ENCODE measurements at places on chromosomes 11 and 22. TPM values are rescaled to one million over a fixed set of nuclear protein-coding genes. Genes with fewer than 3 reads are reported as not detected.

Gene MUC15
- polyA plus RNA-seq: not detected

DNA sequence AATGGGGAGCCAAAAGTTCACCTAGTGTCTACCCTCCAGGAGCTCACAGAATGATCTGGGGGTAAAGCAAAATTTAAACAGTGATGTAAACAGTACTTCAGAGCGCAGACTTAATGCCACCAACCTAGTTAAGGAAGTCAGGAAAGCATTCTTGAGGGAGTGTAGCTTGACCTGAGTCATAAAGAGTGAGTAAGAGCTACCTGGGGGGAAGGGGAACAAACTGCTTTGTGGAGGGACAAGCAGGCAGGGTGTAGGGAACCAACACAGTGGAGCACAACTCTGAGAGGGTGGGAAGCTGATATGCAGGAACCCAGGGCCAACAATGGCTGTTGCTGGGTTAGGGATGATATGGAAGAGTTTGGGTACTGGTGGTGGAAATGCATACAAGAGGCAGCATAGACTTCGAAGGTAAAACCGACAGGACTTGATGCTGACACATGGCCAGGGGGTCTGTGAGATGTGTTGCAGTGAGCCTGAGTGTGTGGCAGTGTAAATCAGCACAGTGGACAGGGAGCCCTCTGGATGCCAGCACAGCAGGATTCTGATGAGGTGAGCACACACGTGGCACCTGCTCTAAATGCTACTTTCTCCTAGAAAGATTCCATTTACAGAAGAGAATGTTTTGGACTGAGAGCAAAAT is 58.3 kb upstream of the CYP2D6 start:
- no peak for DNase-seq

DNA sequence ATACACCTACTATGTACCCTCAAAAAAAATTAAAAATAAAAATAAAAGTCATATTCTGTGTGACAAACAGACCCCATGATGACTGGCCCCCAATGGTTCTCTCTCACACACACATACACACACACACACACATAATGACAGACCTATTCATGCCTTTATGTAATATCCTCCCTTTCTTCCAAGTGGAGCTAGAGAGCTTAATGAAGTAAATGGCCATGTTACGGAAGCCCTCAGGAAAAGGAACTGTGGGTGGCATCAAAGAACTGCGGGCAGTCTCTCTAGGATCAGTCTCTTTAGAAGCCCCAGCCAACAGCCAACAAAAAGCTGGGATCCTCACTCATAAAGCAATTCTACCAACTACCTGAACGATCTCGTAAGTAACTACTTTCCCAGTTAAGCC is 125.5 kb downstream of the SIK3 start:
- DNase-seq: no peak

Gene PVALB
- polyA plus RNA-seq: not detected

Gene HIKESHI
- 59.6 TPM for polyA plus RNA-seq

GRCh38 chr11:16607675-16608644 is 130.5 kb upstream of the C11orf58 start:
- peak; percentile 21 for DNase-seq

DNA sequence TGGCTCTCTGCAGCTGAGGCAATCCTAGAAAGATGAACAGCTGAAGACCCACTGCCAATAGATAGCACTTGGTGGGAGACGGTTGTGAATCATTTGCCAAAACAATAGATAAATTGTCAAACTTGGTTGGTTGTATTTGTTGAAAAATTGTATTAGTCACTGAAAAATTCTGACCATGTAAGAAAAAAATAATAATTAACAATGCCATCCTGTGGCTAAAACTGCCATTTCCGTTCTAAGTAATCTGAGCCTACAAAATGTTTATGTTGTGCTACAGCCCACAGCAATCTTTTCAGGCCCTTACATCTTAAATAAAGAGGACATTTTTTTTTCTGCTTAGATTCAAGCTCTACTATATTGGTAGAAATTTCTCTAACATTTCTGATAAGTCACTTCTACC is 103.2 kb upstream of the ANO3 start:
- peak; percentile 81 for DNase-seq

- DNase-seq: no peak
These were observed 13.3 kb downstream of the RRAS2 start for GRCh38 chr11:14345668-14346067.

DNA sequence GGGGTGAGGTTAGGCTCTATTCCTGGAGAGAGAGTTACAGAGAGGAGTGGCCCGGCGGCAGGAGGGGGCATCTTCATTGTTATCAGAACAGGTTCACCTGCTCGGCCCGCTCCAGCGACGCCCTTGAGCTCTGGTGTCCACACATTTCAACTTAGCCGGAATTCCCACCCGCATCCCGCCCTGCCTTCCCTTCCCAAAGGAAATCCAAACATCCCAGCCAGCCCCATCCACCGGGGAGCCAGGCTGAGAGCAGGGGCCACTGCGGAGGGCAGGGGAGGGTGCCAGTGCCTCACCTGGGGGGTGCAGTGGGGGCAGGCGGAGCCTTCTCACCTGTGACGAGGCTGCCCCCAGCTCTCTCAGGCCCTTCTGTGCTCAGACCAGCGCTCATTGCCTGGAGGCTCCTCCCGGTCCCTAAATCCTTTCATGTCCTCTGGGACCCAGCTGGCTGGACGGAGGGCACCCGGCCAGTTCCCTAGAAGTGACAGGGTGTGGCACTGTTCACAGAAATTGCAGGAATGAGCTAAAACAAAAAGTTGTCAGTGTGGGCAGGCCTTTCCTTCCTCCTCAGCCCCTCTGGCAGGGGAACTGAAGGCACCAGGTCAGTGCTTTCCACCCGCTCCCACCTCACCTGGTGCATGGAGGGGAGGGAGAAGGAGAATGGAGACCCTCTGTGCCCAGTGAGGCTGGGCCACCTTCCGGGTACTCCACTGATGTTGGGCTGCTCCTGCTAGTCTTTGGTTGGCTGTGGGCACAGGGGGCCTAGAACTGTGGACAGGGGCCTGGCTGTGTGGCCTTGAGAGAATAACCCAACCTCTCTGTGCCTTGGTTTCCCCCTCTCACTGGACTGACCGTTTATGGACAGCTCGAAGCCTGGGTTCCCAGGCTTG is 2.2 kb upstream of the MRGPRG start:
- DNase-seq: no peak

- DNase-seq: peak; percentile 44
These were observed 385 bp downstream of the TST start for GRCh38 chr22:37018815-37019308.

Gene UBQLNL
- 0.48 TPM for polyA plus RNA-seq

Gene KREMEN1
- polyA plus RNA-seq: 0.58 TPM

GRCh38 chr11:61349916-61350315 is 11.8 kb downstream of the CYB561A3 start:
- DNase-seq: no peak

GRCh38 chr11:11777897-11778296 is 63.9 kb upstream of the USP47 start:
- DNase-seq: no peak

- DNase-seq: peak; percentile 95
These were observed at the start of the genes ST13 and XPNPEP3 for GRCh38 chr22:40856513-40857308. ST13 (minus strand) TSS chr22:40856639; CDS start chr22:40856540, 99 bp downstream. XPNPEP3 (plus strand) TSS chr22:40857148; CDS start chr22:40857182, 34 bp downstream.

Gene OR9I1
- not detected for polyA plus RNA-seq

- DNase-seq: no peak
These were observed 46.2 kb downstream of the ATXN10 start for GRCh38 chr22:45717789-45718188.

DNA sequence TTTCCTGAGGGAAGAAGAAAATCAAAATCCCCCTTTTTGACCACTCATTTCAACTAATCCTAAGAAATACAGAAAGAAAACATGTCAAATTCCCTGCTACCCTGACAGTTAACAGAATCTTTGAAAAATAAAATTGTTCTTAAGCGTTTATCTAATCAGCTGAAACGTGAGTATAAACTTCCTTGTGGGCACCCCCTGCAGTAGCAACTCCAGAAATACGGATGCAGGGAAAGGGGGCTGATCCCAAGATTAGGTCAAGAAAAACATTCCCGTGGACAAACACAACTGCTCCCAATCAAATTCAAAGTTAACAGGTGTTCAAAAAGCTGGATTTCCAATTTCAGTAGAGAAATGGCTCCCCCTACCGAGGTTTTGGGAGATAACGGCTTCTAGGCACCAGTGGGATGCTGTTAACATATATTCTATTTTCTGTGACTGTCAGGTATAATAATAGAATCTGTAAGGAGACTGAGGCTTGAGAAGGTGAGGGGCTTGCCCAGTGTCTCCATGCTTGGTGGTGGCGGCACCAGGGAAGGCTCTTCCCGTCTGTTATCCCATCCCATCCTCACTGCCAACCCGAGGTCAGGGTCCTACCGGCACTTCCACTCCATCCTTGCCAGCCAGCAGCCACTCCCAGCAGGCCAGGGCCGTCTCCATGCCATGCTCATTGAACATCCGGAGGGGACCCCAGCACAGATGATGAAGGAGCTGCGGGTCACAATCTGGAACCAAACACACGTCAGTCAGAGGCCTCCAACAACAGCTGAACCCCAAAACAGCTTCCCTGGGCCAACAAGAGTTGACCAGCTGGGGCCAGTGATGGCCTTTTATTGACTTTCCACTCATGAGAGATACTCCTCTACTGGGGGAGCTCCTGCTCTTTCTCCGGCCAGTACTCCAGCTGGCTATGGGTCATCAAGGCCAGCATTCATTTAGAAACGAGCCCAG is 32.0 kb upstream of the SERPIND1 start:
- peak; percentile 34 for DNase-seq

Gene IFITM2
- polyA plus RNA-seq: 1,428 TPM

DNA sequence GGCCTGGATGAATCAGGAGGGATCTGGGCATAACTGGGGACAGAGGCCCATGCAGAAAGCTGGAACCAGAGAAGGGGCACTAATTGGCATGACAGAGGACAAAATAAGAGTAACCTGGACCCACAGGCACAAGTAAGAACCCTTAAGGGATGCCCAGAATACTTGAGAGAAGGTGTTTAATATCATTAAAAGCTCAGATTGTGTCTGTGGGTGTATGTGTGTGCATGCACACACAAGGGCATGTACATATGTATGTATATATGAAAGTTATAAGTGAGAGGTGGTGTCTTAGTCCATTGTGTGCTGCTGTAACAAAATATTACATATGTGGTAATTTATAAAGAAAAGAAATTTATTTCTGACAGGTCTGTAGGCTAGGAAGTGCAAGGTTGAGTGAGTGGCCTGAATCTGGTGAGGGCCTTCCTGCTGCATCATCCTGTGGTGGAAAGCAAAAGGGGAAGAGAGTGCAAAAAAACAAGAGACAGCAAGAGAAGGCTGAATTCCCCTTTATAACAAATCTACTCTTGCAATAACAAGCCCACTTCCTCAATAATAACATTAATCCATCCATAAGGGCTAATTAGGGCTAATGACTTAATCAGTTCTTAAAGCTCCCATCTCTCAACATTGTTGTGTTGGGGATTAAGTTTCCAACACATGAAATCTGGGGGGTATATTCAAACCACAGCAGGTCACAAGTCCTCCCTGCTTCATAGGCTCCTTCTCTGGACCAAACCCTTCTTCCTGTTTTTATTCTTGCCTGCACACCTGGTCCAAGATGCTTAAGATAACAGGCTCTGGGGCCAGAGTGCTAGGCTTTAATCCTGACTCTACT is 68.3 kb upstream of the POU2AF2 start:
- DNase-seq: no peak

Gene OR2AG2
- 0.13 TPM for polyA plus RNA-seq

Gene APOL1
- polyA plus RNA-seq: 6.8 TPM

Gene OR2AG1
- not detected for polyA plus RNA-seq

- no peak for DNase-seq
These were observed 7.1 kb downstream of the SIGIRR start for GRCh38 chr11:407651-408123.

DNA sequence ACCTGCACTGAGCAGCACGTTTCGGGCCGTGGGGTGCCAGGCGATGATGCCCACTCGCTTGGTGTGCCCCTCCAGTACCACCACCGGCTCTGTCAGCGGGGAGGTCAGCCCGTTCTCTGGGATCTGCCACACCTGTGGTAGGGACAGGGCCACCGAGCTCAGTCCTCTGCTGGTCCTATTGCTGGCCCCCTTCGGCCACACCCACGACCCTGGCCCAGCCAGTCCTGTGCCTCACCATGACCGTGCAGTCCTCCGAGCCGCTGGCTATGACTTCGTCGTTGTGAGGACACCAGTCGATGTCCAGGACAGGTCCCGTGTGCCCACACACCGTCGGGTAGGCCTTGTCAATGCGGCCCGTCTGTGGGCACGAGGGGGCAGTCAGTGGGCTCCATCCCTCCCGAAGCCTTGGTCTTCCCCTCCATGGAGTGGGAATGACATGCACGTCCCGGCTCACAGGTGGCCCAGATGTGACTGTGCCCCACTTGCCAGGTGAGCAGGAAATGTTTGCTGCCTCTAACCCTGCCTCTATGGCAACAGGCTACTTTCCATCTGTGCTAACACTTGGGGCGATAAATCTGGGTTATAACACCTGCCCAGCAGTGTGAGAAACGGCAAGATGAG is 1.4 kb downstream of the CORO1B start:
- no peak for DNase-seq

DNA sequence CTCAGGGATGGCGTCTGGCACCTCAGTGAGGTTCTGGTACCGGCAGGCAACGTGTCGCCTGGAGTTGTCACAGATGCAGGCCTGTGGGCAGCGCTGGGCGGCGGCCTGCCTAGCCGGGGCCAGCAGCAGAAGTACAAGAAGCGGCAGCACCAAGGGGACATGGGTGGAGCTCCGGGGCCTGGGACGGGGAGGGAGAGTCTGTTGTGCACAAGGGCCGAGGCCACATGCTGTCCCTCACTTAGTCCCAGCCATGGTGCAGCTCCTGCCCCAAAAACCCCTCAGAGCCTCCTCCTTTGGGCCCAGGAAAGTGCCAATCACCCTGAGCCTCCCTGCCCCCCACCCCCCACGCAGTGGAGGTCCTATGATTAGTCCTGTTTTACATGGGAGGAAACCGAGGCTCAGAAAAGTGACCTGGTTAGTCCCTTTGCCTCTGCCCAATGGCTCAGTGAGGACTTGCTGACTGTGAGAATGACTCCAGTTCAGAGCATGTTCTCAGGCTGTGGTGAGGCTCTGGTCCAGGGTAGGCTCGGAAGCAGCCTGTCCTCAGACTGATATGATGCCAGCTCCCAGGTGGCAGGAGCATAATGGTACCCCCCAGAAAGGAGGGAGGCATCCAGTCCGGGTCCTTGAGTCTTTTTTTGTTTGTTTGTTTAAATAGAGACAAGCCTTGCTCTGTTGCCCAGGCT is 1.1 kb downstream of the CHADL start:
- DNase-seq: no peak

Gene INPP5J
- polyA plus RNA-seq: 0.43 TPM

GRCh38 chr22:23889620-23890019 is 4.6 kb upstream of the MIF start:
- DNase-seq: no peak

GRCh38 chr11:84290647-84291046 is 1004.5 kb upstream of the CCDC90B start:
- no peak for DNase-seq

- no peak for DNase-seq
These were observed 46.2 kb upstream of the A4GALT start for GRCh38 chr22:42766860-42767259.

GRCh38 chr22:40433416-40434090 is 63.2 kb downstream of the SGSM3 start:
- DNase-seq: no peak

All from endothelial cell of umbilical vein (primary cell).